ENCODE measurements at places on chromosomes 11 and 22.

DNA sequence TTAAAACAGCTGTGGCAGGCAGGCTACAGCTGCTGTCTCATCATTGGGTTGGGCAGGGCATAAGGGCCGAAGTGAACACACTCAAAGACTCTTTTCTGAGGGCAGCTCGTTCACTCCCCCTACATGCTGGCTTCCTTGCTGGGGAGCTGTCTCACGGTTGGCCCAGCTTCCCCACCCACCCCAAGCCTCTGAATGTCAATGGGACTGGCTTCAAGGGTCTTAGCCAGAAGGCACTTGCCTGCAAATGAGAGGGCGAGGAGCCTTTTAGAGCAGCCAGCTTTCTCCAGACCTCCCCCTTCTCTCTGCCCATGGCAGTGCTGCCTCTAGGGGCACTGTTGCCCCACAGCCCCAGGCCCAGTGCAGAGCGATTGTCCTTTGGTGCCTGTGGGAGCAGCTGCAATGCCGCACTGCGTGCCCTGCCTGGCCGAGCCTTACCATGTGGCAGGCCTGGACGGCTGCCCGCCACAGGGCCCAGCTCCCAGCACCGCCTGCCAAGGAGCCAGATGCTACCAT, 94.7 kb upstream of the RASSF10 start:
- DNase-seq, result no peak

DNA sequence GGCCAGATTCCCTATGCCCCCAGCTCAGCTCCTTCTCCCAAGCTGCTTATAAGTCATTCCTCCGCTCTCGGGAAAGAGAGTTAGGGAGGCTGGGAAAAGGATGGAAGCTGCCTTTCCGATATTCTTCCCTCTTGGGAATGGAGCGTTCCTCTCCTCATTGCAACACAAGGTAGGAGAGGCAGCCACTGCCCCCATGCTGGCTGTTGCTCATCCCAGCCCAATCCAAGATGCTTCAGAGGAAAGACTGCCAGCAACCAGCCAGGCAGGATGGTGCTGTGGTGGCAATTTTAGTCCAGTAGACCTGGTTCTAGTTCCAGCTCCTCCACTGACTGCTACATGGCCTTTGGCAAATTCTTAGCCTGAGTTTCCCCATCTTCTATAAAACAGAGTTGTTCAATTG, 13.7 kb upstream of the C11orf96 start:
- DNase-seq, result no peak

DNA sequence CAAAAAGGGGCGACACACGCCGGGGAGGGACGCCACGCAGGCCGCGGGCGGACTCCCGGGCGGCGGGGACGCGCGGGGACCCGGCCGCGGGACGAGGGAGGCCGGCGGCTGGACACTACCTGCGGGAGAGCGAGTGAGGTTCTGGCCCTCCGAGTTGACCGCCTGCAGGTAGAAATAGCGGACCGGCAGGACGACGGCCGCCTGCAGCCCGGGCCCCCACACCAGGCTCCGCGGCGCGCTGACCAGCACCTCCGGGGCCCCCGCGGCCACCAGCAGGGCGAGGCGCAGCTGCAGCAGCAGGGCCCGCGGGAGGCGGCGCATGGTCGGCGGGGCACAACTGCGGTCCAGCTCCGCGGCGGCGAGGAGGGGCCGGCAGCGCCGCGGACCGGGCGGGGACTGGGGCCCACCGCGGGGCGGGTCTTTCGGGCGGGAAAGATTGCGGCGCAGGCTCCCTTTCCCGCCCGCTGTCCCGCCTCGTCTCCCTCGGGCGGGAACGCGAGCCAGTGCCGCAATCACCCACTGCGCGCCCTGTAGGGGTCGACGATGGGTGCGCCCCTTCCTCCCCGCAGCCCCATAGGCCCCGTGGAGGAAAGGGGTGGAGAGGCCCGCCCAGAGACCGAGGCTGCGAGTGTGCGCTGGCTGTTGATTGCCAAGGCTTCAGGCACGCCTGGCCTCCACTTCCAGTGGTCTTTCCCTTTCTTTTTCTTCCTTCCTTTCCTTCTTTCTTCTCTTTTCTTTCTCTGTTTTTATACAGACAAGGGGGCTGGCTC, at the start of gene POGLUT3:
Gene POGLUT3 (minus strand): TSS at position 339 of the 770 bp plus-strand sequence. CDS start 18 bp downstream, at position 321.
- DNase-seq, result peak; percentile 55

- DNase-seq, result no peak
Measured at GRCh38 chr22:49602481-49602880, 225.2 kb downstream of the BRD1 start.

DNA sequence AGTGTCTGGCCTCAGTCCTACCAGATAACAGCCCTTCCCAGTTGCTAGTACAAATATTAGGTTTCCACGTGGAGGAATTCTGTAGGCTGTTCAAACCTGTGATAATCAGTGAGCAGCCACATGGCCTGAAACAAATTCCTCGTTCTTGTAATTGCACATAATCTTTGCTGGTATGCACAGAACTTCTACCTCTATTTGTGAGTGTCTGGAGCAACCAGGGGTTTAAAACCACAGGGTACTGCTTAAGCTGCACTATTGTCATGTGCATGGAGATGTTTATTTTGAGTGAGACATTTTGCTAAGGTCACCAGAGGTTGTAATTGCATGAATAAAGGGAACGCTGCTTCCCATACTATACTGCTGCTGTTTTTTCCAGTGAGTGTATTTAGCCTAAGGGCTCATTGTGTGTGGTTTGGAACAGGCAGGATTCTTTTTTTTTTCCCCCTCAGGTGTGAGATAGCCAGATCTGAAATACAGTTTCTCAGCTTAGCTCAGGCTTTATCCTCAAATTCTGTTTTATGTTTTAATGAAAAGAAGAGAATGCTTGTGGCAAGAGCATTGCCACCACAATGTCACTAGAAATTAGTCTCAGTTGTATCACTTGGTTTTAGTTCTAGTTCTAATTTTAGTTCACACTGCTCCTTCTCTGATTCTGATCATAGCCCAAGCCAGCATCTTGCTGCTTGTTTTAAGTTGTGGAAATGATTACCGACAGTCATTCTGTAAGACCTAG, 60.5 kb downstream of the CYB5R2 start:
- DNase-seq, result no peak

DNA sequence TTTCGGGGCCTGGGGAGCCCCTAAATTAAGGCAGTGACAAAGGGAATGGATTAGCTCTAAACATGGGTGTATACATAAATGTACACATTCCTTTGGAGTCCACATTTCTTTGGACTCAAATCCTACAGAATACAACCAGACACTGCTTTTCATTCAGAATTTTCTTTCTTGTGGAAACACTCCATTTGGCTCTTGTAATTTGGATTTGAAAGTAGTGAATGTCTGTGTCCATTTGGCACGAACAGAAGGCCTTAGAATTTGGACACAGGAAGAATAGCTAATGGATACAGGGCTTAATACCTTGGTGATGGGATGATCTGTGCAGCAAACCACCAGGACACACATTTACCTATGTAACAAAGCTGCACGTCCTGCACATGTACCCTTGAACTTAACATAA, 399.5 kb downstream of the NELL1 start:
- no peak for DNase-seq

DNA sequence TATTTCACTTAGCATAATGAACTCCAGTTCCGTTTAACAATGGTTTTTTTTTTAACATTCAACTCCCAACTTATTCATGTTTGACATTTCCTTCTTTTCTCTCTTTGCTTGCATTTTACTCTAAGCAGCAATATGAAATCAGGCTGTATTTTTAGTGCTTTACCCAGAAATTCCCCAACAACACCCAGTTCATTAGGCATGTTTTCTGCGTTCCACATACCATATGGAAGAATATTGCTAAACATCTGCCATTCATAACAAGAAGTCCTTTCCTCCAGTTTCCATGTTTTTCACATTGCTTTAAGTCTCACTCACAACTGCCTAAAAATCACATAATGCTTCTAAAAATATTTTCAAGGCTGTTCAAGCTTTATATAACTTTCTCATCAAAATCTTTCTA, 45.8 kb downstream of the PLAAT5 start:
- no peak for DNase-seq

- no peak for DNase-seq
Measured at GRCh38 chr11:105740164-105740903, 130.5 kb downstream of the GRIA4 start.

DNA sequence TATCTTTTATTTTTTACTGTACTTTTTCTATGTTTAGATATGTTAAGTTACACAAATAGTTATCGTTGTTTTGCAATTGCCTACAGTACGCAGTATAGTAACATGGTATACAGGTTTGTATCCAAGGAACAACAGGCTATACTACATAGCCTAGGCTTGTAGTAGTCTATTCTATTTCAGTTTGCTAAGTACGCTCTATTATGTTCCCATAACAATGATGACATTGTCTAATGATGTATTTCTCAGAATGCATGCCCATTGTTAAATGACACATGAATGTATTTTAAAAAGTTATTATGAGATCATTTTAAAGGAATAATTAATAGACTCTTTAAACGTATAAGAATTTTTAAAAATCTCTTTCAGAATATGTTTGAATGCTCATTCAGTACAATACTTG, 696.7 kb upstream of the CCDC90B start:
- no peak for DNase-seq

DNA sequence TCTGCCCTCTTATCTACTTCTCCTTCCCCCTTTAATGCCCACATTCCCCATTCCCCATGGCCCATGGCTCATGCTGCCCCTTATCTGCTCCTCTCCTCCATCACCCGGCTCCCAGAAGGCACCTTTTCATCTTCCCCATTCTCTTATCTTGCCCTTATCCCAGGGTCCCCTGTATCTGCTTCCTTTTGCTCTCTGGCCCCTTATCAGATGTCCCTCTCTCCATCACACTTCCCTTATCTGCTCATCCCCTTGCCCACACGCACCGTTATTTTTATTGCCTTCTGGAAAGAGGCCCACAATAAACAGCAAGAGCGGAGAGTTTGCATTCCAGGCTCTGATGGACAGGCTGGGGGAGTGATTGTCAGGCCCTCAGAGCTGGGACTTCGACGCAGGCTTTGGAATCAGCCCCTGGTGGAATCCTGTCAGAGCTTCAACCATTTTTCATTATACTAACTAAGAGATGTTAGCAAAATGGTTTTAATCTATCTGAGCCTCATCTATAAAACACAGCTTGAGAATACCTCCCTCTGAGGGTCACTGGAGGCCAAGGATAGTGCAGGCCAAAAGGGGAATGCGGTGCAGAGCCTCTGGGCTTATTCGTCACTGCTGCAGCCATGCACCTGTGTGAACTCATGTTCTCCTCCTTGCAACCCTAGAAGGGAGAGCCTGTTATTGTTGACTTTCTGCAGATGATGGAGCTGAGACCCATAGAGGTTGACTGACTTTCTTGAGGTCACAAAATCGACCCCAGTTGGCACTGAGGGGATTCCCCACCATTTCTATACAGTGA, 37.0 kb upstream of the LRRC55 start:
- DNase-seq, result no peak

DNA sequence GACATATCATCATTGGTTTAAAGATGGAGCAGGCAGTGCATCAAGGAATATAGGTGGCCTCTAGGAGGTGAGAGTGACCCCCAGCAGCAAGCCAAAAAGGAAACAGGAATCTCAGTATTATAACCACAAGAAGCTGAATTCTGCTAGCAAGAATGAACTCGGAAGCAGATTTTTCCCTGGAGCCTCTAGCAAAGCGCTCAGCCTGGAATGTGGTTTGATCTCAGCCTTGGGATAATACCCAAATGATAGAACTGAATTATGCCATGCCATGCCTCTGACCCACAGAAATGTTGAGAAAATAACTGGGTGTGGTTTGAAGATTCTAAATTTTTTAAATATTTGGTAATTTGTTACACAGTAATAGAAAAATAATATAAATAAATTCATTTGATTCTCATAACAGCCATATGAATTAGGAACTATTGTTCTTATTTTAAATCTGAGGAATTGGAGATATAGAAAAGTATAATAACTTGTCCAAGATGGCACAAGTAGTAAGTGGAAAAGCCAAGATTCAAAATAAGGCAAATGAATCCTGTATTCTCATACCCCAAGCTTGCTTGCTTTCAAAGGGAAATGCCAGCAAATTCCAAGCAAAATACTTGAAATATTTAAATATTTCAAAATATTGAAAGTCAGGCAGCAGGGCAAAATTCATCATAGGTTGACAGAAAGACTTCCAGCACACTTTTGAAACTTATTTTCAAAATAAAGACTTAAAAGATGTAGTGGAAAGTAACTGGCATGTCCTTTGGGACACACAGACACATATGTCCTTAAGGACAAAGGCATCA, 567.4 kb downstream of the KCNA4 start:
- DNase-seq, result no peak

- DNase-seq, result no peak
Measured at GRCh38 chr22:49330421-49331222, 497.1 kb downstream of the BRD1 start.

DNA sequence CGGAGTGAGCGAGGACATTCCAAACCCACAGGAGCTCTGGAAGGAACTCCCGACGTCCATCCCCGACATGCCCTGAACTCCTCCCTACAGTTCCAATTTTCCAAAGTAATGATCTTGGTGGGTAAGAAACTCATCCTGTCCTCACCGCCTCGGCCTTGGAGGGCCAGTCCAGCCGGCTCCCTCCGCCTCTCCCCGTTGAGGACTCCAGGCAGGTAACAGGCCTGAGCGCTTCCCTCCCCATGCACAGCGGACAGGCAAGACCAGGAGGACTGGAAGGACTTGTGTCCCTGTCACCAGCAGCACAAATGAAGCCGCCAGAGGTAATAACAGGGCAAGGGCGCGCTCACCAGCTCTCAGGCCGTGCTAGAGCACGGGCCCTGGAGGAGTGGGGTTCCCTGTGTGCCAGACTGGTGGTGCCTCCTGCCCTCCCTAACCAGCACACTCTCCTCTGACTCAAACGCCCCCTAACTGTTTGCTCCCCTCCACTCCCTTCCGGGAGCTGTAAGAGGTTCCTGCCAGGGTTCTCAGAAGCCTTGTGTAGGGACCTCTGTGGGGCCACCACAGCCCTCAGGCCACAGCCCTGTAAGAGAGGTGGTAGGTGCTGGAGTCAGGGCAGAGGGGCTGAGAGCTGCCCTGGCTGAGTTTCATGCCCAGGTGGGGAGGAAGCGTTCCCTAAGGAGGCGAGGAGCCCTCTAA, 17.1 kb downstream of the OVOL1 start:
- DNase-seq, result no peak

- DNase-seq, result no peak
Measured at GRCh38 chr11:129747071-129747470, 68.6 kb upstream of the TMEM45B start.

DNA sequence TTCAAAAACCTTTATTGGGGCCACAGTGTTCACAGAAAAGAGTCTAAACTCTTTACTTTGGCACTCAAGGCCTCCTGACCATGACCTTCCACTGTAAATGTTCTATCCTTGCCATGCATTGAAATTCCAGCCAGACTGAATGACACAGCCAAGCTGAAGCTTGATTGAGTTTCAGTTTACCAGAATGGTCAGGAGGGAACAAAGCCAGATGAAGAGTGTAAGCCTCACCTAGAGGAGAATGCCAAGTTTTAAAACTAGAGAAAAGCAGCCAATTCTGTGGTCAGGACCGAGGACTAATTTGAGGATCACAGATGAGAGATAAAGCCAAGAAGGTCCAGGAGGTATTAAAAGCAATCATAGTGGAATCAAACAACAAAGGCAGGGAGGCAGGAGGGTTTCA, 215.3 kb downstream of the KCNA4 start:
- no peak for DNase-seq

Measured in activated CD4-positive, alpha-beta T cell treated with anti-CD3 and anti-CD28 coated beads, Interleukin-2, amount 10 ng/mL, durations not matched to agents 7 days and 5 days (primary cell).